ENCODE measurements at places on chromosomes 11 and 22. TPM values are rescaled to one million over a fixed set of nuclear protein-coding genes. Genes with fewer than 3 reads are reported as not detected.

The BTBD18 gene
- total RNA-seq: not detected

The MRPL40 gene
- total RNA-seq: 52.8 TPM

The OR2AG2 gene
- not detected for total RNA-seq

The PTPRCAP gene
- total RNA-seq: not detected

The SPECC1L gene
- 34.4 TPM for total RNA-seq

The BCO2 gene
- 1.2 TPM for total RNA-seq

The TMPRSS4 gene
- not detected for total RNA-seq

The APOL5 gene
- not detected for total RNA-seq

The C22orf42 gene
- not detected for total RNA-seq

The MPEG1 gene
- not detected for total RNA-seq

The GSTT2 gene
- not detected for total RNA-seq

The DDT gene
- 126 TPM for total RNA-seq

The P4HA3 gene
- 4.6 TPM for total RNA-seq

The SLC22A12 gene
- not detected for total RNA-seq

The PHETA2 gene
- total RNA-seq: 28.6 TPM

The CRY2 gene
- 21.0 TPM for total RNA-seq

The PNPLA3 gene
- 0.88 TPM for total RNA-seq

The BIK gene
- total RNA-seq: not detected

The FAT3 gene
- 0.06 TPM for total RNA-seq

The ANO1 gene
- 0.19 TPM for total RNA-seq

The ASCL3 gene
- total RNA-seq: not detected

The MPZL2 gene
- 0.68 TPM for total RNA-seq

The CECR2 gene
- total RNA-seq: 2.1 TPM

The OR2AT4 gene
- not detected for total RNA-seq

The GGT5 gene
- 255 TPM for total RNA-seq

The FXYD6 gene
- total RNA-seq: 3.7 TPM

The ZNF215 gene
- 0.98 TPM for total RNA-seq

The OR11H1 gene
- not detected for total RNA-seq

The ASCL2 gene
- not detected for total RNA-seq

The E2F8 gene
- 0.05 TPM for total RNA-seq

The PDE3B gene
- total RNA-seq: 4.7 TPM

The ABCC8 gene
- total RNA-seq: not detected

The GNAZ gene
- total RNA-seq: 0.20 TPM

The FGF3 gene
- total RNA-seq: not detected

The RIC8A gene
- total RNA-seq: 67.6 TPM

The PLAAT5 gene
- 1.1 TPM for total RNA-seq

The AMPD3 gene
- total RNA-seq: 0.44 TPM

The KCNK4 gene
- not detected for total RNA-seq

The NCAM1 gene
- total RNA-seq: 0.06 TPM

The OR8B2 gene
- total RNA-seq: not detected

The MUC2 gene
- total RNA-seq: not detected

The BET1L gene
- total RNA-seq: 46.0 TPM

The C11orf16 gene
- total RNA-seq: not detected

The EIF3D gene
- total RNA-seq: 311 TPM
